ENCODE measurements at places on chromosomes 2 and 18.

DNA sequence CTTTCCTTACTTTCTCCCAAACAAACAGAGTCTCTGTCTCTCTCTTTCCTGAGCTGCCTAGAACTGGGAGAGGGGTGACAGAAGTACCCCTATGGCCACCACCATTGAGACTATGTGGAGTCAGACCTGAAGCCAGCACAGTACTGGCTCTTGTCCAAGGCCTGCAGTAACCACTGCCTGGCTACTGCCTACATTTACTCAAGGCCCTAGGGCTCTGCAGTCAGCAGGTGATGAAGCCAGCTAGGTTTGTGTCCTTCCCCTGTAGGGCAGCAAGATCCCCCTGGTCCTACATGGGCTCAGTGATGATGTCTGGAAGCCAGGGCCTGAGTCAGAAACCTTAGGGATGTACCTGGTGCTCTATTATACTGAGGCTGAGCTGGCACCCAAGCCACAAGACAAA is 12.2 kb downstream of the MYO3B start:
- DNase-seq: no peak

DNA sequence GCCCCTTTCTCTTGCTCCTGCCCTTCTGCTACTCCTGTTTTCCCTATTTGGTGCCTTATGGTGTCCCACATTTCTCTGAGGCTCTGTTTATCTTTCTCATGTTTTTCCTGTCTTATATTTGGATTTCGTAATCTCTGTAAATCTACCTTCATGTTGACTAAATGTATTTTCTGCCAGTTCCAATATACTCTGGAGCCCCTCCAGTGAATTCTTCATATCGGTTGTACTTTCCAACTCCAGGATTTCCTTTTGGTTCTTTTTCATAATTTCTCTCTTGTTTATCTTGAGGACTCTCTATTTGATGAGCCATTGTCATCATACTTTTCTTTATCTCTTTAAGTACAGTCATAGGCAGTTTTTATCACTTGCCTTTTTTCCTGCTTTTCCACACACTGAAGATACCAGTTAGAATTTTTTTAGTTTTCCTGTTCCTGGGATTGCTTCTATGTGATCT is 19.1 kb downstream of the SCLY start:
- no peak for DNase-seq

DNA sequence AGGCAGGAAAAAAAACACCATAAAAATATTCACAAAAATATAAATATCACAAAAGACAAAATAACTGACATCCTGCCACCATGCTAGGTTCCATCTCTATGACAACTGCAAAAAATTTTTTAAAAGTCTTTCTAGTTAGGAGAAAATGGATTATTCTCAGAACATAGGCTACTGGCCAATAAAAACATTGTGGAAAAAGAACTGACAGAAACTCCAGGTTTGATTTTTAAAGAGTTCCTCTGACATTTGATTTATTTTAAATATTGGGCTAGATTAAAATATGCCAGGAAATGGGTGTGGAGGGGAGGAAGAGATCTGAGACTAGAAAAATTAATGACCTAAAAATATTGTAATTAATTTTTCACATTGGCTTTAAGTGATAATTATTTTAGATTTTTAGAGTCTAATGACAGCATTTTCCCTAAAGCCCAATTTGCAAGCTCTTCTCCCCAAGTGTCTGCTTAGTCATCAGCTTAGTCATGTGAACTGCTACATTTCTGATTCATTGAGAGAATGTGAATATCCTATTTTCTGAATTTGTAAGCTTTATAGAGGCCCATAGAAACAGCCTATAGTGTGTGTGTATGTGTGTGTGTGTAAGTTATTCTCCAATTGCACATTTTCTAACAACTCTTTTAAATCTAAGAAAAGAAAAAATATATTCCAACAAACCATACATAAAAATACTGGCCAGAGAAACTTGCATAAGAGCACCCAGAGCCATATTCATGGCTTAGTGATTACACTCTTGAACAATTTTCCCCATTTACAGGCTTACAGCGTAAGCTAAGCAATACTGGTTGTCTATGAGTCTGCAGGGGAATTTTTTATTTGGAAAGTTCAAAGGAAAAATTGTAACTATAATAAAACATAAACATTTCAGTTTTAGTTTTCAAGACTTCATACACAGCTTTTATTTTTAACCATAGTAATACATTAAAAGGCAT is 48.4 kb downstream of the TMEFF2 start:
- no peak for DNase-seq

GRCh38 chr2:15749460-15750432 is 158.1 kb downstream of the DDX1 start:
- no peak for DNase-seq

GRCh38 chr2:48906633-48907032 is 151.1 kb upstream of the LHCGR start:
- DNase-seq: no peak

DNA sequence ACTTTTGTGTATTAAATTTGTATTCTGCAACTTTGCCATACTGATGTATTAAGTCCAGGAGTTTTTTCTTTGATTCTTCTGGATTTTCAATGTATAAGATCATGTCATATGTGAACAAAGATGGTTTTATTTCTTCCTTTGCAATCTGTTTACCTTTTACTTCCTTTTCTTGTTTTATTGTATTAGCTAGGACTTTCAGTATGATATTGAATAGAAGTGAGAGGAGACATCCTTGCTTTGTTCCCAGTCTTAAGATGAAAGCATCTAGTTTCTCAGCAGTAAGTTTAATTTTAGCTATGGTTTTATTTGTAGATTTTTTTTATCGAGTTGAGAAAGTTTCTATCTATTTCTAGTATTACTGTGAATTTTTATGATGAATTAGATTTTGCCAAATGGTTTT is 25.5 kb downstream of the VRK2 start:
- DNase-seq: no peak

DNA sequence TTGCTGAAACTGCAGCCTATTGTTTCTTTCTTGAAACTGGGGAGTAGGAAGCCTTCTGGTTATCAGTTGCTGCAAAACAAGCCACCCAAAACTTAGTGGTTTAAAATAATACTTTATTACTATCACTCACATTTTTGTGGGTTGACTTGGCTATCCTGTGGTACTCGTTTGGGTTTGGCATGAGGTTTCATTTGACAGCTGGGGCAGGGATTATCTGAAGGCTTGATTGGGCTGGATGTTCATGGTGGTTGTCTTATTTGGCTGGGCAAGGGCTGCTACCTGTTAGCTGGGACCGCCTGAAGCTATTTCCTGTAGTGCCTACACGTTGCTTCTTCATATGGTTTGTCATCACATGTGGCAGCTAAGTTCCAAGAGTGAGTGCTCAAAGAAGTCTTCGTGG is 122.3 kb downstream of the PLCL1 start:
- DNase-seq: no peak

GRCh38 chr18:13003466-13003896 is 12.3 kb downstream of the CEP192 start:
- DNase-seq: no peak

DNA sequence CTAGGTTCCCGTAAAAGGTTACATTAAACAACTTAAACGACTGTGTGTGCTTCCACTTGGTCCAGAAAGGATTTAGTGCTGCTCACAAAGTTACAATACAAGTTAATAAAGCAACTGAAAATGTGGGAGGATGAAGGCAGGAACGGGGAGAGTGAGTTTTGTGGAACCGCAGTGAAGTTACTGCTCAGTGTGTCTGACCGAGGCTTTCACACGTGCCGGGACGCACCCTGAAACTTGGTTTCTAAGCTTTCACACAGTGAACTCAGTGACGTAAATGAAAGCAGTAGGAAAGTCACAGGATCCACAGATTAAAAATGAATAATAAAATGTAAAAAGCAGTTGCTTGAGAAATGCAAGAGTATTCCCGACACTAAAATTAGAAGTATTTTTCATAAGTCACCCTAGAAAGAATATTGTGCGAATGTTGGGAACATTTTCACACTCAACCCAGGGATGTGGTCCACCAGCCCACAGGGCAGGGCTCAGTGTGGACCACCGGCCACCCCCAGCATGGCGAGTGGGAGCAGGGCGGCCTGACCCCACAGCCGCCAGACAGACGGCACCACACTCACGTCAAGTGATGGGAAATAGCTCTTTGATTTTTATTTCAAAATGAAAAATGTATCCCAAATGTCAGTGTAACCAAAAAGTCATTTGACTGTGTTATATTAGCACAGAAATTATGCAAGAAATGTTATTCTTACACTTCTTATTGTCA is 32.6 kb upstream of the CHMP1B start:
- no peak for DNase-seq

GRCh38 chr2:42961385-42961811 is 169.0 kb upstream of the HAAO start:
- no peak for DNase-seq

- no peak for DNase-seq
Measured at GRCh38 chr2:237096201-237096600, 10.5 kb downstream of the COPS8 start.

DNA sequence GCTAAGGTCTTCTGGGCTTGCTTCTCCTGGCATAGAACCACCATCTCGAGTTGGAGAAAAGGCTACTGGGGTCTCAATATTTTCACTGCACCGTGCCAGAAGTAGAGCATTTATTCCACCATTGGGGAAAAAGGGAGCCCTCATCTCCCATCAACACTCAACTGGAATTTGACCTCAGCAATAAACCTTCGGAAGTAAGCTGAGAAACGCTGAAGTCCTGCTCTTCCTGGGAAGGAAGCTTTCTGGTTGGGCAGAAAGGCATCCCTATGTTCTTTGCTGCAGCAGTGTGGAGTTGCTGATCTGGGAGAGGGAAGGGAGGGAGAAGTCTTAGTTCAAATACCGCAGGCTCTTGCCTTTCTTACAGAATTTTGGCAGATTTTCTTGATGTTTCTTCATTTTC is 368.8 kb downstream of the NUP35 start:
- no peak for DNase-seq

DNA sequence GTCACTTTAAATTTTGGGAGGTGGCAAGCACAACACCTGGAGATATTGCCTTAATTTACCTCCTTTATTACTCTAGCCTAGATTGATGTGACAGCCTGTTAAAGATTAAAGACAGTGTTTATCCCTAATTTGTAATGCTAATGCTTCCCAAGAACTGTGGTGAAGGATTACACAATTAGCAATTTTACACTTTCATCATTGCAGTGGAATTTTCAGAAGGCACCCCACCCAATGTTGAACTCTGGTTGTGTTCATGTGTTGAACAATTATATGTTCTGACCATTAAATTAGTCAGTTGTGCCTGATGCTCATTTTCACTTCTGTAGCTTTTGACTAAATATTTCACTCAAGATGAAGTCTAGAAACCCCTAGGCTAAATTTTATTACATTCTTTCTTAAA is 317.1 kb upstream of the CWC22 start:
- no peak for DNase-seq

GRCh38 chr18:11883153-11883552 is 25.0 kb downstream of the MPPE1 start:
- no peak for DNase-seq

GRCh38 chr2:38592951-38593350 is 9.8 kb downstream of the HNRNPLL start:
- DNase-seq: no peak

- no peak for DNase-seq
Measured at GRCh38 chr2:85481818-85482777, 56.9 kb upstream of the MAT2A start.

DNA sequence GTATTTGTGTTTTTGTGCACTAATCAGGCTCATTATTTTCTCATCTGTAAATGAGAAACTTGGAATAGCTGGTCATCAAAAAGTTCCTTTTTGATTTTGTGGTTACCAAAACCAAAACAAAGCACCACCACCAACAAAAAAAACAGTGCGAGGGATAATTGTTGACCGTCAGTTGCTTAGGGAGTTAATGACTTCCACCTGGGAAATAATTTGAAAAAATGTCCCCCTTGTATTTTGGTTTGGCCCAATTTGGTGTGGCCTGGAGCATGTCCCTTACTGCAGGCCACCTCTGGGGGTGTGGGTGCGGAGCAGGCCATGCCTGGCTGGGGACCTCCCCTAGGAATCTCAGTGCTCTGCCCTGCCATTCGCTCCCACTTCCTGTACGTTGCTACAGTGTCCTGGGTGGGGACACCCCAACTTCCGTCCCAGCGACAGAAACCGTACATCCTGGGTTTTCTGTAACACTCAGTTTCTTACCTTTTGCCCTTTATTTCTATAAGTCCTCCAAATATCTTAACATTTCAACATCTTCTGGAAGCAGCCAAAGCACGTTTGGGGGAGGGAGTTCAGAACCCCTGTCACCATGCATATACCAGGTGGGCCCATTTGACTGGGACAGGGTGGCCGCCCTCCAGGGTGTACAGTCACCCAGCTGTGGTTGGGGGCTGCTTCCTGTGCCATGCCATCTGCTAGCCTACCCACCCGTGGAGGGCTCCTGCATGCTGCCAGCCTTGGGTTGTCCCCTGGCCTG is 31.3 kb downstream of the NCK2 start:
- no peak for DNase-seq

DNA sequence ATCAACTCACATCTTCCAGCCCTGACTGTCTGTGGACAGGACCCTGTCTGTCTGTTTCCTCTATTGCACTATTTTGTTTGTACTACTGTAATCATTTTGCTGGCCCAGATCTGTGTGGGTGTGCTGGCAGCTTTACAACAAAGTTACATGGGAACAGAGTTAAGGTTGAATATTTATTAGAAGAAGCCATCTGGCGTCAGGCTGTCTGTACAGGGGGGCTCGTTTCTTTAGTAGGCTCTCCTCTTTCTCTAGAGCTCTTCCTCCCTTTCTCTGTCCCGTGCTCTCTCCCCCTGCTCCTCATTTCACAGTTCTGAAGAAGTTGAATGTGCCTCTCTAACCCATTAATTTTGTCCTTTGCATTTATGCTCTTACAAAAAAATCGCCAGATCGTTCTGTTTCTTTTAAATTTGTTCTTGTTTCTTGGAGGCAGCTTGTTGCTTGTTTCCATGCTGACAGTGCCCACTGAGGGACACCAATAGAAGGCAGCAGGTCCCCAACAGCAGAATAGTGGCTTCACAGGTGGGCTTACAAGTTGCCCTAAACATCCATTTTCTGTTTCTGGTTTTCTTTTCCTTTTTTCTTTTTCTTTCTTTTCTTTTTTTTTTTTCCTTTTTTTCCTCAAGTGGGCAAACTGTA is 315.2 kb upstream of the ZEB2 start:
- no peak for DNase-seq

GRCh38 chr18:50097702-50098101 is 97.2 kb downstream of the MYO5B start:
- DNase-seq: no peak

GRCh38 chr2:200743042-200743676 is 68.6 kb upstream of the BZW1 start:
- no peak for DNase-seq

Measured in NCI-H2107 (cell line).